ENCODE measurements at places on chromosomes 5 and 9. TPM values are rescaled to one million over a fixed set of nuclear protein-coding genes. Genes with fewer than 3 reads are reported as not detected.

Gene XPA
- total RNA-seq, result 8.8 TPM

Gene NR5A1
- total RNA-seq, result not detected

Gene SETX
- 68.8 TPM for total RNA-seq

Gene CTXN3
- not detected for total RNA-seq

Gene MFAP3
- 105 TPM for total RNA-seq

Gene TMEM167A
- total RNA-seq, result 47.1 TPM

Gene PCDHGB1
- total RNA-seq, result 0.99 TPM

Gene STPG3
- total RNA-seq, result not detected

Gene GHR
- 0.66 TPM for total RNA-seq

Gene CBY3
- total RNA-seq, result 0.18 TPM

Gene PLEKHG4B
- total RNA-seq, result not detected

Gene ADRB2
- total RNA-seq, result 3.2 TPM

Gene FAM221B
- not detected for total RNA-seq

Gene SNCAIP
- total RNA-seq, result 14.4 TPM

Gene ANAPC2
- total RNA-seq, result 21.3 TPM

Gene GPRIN1
- 3.1 TPM for total RNA-seq

Gene TTC39B
- 1.9 TPM for total RNA-seq

Gene RLN2
- total RNA-seq, result 0.28 TPM

Gene ADAMTSL1
- total RNA-seq, result 21.6 TPM

Gene PCDH1
- total RNA-seq, result 222 TPM

Gene PPP2R2B
- not detected for total RNA-seq

Gene INSL4
- total RNA-seq, result not detected

Gene FAM81B
- total RNA-seq, result not detected

Gene QRFP
- total RNA-seq, result not detected

Gene SPAG8
- 0.27 TPM for total RNA-seq

Gene RANBP3L
- not detected for total RNA-seq

Gene ECSCR
- 217 TPM for total RNA-seq

Gene SARDH
- total RNA-seq, result 0.27 TPM

Gene CAMSAP1
- total RNA-seq, result 25.2 TPM

Gene DNAJC18
- total RNA-seq, result 5.3 TPM

Gene HRH2
- total RNA-seq, result 0.09 TPM

Gene GBGT1
- 11.2 TPM for total RNA-seq

Gene ADAMTSL2
- total RNA-seq, result 0.75 TPM

Gene UBQLN1
- total RNA-seq, result 108 TPM

Gene DRD1
- not detected for total RNA-seq

Gene MTREX
- 114 TPM for total RNA-seq

Gene HTR4
- not detected for total RNA-seq

Gene MYO10
- 70.2 TPM for total RNA-seq

Gene PCDHA11
- 0.09 TPM for total RNA-seq

Gene WDR31
- 0.75 TPM for total RNA-seq

Gene PHYHD1
- total RNA-seq, result 0.27 TPM

Gene CA9
- total RNA-seq, result not detected

Gene DEPDC1B
- 4.7 TPM for total RNA-seq

Gene C9orf153
- total RNA-seq, result 0.09 TPM

Gene ANKRD33B
- 3.4 TPM for total RNA-seq

Gene DOK3
- total RNA-seq, result 2.5 TPM

Gene TMEM252
- total RNA-seq, result not detected

Gene NOL6
- total RNA-seq, result 21.7 TPM

Gene SREK1IP1
- 13.9 TPM for total RNA-seq

Gene OBP2B
- not detected for total RNA-seq

Gene LAMC3
- under 0.01 TPM for total RNA-seq

Gene PCBD2
- 3.1 TPM for total RNA-seq

Gene GLDC
- 1.8 TPM for total RNA-seq

Gene PTGES
- total RNA-seq, result 0.09 TPM
